ENCODE measurements at places on chromosomes 7 and 10.

- no peak for DNase-seq
Observed at GRCh38 chr10:62171791-62172190, 96.9 kb downstream of the RTKN2 start.

DNA sequence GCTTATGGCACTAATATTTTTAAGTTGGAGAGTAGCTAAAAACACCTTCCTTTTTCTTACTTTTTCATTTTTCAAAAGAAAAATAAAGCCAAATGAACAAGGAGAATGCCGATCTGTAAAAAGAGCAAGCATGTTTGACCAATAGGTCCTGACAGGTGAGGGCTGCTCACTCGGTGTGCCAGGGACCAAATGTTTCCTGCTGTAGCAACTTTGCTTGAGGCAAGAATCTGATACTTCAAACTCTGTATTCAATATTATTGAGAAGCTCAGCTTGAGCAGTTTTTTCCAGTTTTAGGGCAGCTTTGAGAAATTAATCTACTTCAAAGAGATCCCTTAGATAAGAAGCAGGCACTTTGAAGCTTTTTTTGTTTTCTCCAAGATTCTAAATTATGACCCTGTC is 298.1 kb downstream of the BICC1 start:
- DNase-seq: no peak

GRCh38 chr10:75024971-75025523 is 86.4 kb upstream of the SAMD8 start:
- no peak for DNase-seq

DNA sequence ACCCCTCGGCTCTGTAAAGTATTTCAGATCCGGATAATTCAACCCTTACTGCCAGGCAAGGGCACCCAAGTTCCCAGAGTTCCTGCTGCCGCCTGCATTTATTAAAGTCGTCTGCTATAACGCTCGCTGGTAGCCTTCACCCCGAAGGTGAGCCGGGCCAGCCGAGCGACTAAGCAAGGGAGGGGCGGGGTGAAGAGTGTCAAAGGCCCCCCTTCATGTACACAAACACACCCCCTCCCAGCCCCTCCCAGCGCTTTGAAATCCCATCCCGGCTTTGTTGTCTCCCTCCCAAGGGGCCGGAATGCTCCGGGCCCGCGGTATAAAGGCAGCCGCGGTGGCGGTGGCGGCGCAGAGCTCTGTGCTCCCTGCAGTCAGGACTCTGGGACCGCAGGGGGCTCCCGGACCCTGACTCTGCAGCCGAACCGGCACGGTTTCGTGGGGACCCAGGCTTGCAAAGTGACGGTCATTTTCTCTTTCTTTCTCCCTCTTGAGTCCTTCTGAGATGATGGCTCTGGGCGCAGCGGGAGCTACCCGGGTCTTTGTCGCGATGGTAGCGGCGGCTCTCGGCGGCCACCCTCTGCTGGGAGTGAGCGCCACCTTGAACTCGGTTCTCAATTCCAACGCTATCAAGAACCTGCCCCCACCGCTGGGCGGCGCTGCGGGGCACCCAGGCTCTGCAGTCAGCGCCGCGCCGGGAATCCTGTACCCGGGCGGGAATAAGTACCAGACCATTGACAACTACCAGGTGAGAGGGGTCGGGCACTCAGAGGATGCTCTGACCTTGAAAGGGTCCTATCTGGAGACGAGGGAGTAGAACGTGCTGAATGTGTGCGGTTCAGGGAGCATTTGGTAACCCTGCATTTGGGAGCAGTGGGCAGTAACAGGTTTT is at the start of gene DKK1:
Gene DKK1 (plus strand): TSS at position 349 of the 889 bp plus-strand sequence. CDS start 154 bp downstream, at position 503.
- DNase-seq: no peak

DNA sequence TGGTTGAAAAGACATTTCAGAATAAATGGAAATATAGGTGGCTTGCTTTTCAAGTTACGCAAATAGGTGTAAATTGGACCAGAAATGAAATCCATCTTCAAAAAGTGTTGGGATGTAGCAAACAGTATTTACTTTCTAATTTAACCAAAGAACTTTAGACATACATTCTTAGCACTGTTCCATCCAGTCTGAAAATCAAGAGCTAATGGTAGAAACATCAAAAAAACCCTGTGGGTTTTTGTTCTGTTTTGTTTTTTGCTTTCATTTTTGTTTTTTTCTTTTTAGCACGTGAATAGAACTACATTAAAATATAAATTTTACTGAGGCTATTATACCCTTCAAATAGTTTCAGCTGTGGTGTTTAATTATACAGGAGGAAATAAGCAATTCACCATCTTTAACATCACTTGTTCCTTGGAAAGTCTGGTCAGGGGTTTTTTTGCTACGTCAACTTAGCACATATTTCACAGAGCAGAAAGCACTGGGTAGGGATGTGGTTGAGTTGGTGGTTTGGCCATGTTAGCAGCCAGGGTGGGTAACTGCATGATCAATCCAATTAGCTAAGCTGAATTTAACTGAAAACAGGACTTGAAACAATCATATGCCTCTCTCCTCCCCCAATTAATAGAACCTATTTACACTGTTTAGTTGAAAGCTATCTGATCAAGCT is 275.4 kb upstream of the PFKP start:
- no peak for DNase-seq

- no peak for DNase-seq
Observed at GRCh38 chr7:32177232-32177631, 107.0 kb upstream of the PDE1C start.

GRCh38 chr10:31836569-31837406 is 91.8 kb downstream of the ARHGAP12 start:
- no peak for DNase-seq

DNA sequence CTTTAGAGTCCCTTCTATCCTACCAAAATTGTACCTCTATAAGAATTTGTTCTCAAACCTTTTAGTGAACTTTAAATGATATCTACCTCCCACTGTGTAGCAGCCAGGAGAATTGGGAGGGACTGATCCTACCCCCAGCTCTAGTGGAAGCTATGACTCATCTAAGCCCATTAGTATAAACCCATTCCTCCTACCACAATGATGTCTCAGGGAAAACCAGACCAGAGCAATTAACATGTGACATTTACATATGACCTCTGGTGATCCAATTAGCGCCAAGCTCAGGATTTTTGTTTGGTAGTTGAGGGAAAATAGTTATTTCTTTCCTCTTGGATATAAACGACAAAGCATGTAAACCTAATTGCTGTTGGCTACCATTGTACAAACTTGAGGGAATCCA is 33.1 kb upstream of the R3HCC1L start:
- no peak for DNase-seq

- no peak for DNase-seq
Observed at GRCh38 chr7:121195874-121196273, 132.9 kb upstream of the WNT16 start.

- DNase-seq: peak; percentile 50
Observed at GRCh38 chr7:100884736-100885439, 4.6 kb downstream of the UFSP1 start.

DNA sequence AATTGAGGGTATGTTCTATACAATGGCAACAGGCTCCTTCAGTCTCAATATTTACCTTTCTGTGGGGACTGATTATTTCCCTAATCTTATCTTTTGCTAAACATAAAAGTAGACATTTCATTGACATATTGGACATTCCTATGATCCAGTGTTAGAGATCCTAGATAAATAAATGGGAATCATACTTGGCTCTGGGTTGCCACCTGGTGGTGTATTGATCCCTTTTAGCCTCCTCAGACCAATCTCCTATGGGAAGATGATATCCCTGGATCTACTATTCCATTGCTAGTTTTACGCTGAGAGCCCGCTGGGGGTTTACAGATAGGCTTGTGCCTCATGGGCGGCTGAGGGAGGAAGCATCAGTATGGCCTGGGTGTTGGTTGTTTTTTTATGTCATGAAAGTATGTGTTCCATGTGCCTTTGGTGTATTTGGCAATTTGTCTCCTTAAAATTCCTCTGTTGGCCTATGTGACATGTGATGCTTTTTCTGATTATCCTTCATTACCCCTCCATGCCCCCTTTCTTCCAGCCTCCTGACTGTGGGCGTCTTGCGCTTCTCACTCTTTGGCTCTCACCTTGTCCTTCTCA is 18.8 kb downstream of the CELF2 start:
- DNase-seq: no peak

DNA sequence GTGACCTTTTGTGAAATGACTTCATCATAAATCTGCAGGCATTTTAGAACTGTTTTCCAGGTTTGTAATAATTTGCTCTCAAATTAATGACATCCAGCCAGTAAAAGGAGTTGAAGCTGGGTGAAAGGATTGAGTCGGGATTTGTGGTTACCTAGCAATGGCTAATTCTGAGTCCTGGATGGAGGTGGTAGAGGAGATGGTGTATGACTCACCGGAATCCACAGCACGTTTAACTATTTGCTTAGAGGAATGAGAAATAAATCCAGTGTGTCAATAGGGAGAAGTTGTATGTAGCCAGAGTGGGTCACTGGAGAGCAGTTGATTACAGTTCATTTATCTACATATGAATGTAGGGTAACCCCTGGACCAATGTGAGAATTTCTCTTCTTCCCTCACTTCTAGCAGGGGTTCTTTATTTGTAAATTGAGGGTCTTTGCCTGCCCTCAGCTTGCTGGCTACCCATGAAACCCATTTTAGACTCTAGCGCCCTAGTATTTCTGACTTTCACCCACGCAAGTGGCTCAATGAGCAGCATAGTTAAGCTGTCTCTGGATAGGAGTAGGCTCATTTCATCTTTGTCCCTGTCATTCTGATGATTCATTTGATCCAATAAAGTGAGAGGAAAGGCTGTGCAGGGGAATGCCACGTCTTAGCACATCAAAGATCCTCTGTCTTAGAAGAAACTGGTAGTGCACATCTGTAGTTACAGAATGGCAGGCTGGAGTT is 547.8 kb downstream of the SORCS3 start:
- DNase-seq: no peak

DNA sequence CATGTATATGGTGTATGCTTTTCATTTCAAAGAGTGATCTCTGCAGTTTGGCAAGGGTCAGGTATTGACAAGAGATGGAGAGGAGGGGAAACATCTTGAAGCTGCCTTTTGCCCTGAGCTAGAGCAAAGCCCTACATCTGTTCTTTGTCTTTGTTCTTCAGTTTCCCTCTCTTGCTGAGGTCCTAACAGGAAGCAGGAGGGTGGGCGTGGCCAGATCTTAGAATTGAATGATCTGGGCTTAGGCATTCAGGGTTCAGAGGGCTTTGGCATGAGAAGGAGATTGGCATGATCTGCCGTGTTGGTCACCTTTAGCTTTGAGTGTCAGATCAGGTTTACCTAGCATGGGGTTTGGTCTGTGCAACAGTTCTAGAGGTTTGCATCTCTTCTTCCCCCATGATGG is 41.3 kb downstream of the LRMDA start:
- DNase-seq: no peak

GRCh38 chr7:112160130-112160770 is 45.9 kb downstream of the DOCK4 start:
- no peak for DNase-seq

DNA sequence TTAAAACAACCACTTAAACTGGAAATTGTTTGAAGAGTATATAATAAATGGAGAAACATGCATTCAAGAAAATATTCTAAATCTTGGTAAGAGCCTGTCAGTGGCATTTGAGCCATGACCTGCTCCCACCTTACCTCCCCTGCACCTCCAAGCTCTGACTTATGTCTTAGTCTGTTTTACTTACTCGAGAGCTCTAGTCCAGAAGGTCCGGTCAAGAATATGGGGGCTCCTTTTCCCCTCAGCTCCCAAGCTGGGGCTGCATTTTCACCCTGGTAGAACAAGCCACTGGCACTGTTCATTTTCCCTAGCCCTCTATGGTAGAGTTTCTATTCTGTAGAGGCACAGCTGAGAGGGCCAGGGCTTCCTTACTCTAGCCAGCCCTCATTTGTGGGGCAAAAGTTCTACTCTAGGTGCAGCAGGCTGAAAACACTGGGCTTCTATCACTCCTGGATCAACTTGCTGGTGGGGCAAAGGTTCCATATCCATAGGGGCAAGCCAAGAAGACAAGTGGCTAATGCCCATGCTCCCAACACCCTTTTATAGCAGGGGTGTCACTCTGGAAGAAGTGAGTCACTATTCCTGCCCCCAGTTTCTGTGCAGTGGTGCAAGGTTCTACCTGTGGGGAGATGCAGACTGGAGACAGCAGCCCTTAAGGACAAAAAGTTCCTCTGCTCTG is 40.6 kb downstream of the ZNF438 start:
- no peak for DNase-seq

GRCh38 chr10:124688386-124688785 is 55.8 kb downstream of the FAM53B start:
- no peak for DNase-seq

DNA sequence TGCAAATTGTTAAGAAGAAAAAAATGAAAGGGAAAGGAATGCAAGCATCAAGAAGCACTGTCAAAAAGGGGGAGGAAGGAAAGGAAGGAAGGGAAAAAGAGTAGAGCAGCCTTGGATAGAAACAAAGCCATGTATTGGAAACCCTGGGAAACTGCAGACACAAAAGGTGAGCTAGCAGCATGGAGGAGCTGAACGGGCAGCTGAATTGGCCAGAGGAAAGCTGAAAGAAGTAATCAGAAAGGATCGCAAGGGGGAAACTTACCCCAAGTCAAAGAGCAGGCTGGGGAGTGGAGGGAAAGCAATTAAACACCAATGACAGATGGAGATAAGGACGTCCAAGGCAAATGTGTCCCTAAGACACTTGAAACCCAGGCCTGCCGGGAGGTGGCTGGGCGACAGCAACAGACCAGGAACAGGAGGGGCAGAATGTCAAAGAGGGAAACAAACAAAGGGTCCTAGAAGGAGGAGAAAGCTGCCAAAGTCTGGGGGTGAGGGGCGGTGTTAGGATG is 93.8 kb upstream of the SVIL start:
- DNase-seq: no peak

DNA sequence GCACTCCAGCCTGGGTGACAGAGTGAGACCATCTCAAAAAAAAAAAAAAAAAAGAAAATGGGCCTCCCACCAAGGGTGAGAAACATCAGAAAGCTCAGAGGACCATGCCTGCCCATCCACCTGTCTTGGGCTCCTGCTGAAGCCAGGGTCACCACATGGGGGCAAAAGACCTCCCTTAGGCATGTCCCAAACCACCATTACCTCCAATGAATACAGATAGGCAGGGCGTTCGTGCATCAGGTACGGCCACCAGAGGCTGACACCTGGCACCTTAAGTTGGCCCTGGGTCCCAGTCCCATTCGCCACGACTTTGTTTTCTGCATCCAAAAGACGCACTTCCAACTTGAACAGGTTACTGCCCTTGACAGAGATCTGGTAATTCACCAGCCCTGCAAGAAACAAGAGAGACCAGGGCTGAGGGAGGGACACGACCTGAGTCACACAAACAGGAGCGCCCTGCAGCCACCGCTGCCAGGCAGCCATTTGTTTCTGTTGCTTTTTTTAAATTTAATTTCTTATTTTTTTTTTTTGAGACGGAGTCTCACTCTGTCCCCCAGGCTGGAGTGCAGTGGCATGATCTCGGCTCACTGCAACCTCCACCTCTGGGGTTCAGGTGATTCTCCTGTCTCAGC is 6.1 kb downstream of the GUSB start:
- no peak for DNase-seq
